ENCODE measurements at places on chromosomes 7 and 10.

DNA sequence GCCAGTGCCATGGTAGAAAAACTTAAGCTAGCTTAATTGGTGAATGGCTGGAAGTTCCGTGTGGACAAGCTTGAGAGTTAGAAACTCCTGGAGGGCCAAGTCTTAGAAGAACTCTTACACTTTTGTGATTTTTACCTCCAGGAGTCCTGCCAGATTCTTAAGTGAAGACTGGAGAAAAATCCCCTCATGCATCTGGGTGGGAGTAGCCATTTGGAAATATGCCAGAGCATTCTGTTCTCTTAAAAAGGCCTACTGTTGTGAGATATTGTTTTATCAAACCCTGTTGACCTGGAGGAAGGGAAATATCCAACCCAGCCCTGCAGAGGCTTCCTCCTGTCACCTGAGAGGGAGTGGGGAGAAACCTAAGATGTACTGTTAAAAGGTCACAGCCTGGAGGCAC, 17.6 kb upstream of the MCM10 start:
- no peak for DNase-seq

DNA sequence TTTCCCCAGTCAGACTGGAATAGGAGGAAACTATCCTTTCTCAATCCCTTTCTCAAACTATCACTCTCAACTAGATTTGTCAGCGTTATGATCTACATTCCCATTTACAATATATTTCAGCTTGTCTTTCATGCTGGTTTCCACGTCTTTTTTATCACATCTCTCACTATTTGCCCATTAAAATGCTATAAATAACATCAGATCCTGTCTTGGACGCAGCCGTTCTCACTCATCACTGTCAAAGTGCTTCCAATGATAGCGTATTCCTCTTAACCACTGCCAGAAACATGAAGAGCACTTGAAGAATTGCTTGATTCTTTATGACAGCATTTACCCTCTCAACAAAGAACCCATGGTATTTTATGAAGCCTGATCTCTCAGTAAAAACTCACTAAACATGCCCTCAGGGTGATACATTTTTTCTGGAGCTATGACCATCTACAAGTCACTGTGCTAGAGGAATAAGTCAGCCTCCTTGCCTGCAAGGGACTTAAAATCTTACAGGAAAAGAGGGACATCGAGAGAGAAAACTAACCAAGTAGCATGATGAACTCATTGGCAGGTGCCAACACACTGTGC, 205.6 kb upstream of the PFKP start:
- DNase-seq: no peak

DNA sequence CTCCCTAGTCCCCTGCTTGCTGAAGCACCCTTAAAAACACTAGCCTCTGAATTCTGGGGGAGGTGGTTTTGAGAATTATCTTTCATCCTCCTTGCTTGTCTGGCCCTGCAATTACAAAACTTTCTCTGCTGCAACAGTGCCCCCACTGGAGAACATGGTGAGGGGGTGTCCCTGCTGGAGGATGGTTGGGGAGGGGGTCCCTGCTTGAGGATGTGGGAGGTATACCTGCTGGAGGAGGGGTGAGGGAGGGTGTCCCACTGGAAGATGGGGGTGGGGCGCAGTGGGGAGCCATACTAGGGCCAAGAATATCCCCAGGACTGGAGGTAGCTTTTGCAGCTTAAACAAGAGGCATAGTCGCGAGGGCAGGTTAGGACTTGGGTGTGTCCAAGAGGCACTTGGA, 3.2 kb upstream of the POLM start:
- DNase-seq: no peak

DNA sequence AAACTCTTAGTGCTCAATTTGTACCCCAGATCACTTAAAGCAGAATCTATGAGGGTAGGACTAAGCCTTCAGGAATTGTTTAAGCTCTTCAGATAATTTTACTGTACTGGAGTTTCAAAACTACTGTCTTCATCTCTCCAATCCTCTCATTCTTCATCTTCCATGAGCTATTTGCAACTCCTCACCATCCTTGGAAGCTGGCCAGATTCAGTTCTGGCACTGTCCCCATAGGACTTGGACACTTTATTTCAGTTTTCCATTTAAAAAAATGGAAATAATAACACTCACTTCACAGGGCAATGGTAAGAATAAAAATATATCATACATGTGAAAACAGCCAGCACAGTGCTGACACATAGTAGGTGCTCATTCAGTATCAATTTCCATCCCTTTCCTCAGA, 74.6 kb downstream of the PPP1R17 start:
- no peak for DNase-seq

- no peak for DNase-seq
Observed at GRCh38 chr10:75203724-75204123, 6.9 kb upstream of the VDAC2 start.

DNA sequence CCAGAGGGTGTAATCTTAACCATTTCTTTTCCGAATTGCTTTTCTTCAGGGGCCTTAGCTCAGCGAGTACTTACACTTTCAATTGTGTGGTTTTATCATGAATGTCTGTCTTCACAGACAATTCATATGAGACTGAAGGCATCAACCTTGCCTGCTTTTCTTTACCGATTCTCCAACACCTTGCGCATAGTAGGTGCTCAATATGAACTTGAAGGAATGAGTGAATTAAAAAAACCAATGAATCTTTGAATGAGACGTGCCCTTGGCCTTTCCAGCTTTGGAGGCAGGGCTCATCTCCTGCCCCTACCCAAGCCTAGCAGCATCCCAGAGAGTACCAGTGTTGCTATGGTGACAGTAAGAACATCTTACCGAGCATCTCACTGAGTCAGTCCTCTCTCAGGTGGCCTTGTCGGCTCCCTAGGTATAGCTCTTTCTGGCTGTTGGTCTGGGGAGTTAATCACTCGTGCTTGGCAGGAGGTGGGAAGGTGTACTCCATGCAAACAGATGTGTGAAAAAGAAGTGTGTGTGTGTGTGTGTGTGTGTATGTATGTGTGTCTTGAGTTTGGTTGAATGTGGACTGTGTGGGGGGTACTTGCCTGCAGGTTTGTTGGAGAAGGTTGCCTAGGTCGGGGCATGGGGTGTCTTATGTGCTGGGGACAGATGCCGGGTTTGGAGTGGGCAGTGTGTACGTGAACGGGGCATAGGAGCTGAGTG, 107.7 kb downstream of the C10orf105 start:
- DNase-seq: no peak

- DNase-seq: no peak
Observed at GRCh38 chr10:116732573-116732972, 9.8 kb downstream of the HSPA12A start.

Data from hematopoietic multipotent progenitor cell (in vitro differentiated cells).